ENCODE measurements at places on chromosomes 4 and X.
A peak's percentile ranks its signal among the peaks of the same experiment; 100 is the strongest.

DNA sequence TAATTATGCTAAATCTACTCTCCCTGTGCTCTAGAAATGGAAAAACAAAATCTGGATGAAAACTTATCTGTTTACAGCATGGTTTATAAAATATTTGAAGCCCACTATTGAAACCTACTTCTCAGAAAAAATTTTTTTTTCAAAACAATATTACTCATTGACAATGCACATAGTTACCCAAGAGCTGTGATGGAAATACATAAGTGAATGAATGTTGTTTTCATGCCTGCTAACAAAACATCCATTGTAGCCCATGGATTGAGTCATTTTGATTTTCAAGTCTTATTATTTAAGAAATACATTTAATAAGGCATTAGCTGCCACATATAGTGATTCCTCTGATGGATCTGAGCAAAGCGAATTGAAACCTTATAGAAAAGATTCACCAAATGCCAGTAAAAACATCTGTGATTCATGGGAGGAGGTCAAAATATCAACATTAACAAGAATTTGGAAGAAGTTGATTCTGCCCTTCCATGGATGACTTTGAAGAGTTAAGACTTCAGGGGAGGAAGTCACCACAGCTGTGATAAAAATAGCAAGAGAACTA lies 144.7 kb upstream of the HHIP start:
- no peak for DNase-seq

DNA sequence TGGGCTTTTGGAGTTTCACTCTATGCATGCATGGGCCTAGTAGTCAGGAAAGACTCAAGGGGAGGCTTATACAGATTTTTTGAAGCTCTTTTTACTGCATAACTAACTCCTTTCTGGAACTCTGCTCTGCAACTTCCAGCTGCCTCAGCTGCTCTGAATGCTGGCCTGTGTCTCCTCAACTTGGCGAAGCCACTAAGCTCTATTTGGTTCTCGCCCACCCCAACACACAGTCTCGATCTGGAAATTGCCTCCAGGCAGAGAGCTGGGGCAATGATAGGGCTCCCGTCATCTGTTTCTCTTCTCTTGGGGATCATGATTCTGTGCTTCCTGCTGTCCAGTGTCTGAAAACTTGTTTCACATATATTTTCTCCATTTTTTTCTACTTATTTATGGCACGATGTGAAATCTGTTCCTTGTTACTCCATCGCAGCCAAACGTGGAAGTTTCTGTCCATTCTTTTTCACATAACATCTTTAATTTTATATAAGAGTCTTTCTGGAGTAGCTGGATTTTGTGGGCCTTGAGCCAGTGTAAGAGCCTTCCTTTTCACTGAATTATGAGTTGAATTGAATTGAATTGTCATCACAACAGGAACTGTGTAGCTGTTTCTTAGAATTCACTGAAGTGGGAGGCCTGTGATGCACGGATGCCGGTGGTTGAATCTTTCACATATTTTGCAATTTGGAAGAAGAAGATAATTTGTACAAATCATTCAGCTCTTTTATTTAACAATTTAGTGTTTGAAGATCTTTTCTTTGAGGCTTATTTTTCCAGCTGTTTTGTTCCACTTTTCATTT lies 9.0 kb downstream of the ZNF275 start:
- DNase-seq, result peak; percentile 19

DNA sequence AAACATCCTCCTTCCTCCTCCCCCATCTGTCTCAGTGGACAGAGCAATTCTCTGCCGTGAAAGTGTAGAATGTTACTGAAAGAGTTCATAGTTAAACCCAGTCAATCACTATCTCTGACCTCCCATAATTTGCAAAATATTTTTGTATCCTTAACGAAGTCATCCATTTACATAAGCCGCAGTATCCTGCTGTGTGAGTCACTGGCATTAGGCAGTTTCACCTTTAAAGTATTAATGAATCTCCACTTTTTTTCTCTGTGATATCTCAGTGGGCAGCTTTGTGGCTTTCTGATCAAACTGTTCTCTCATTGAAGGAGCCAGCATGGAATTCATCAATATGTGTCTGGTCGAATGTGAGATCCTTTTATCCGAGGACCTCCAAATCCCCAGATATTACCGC lies 678.6 kb upstream of the TENM3 start:
- DNase-seq, result no peak

DNA sequence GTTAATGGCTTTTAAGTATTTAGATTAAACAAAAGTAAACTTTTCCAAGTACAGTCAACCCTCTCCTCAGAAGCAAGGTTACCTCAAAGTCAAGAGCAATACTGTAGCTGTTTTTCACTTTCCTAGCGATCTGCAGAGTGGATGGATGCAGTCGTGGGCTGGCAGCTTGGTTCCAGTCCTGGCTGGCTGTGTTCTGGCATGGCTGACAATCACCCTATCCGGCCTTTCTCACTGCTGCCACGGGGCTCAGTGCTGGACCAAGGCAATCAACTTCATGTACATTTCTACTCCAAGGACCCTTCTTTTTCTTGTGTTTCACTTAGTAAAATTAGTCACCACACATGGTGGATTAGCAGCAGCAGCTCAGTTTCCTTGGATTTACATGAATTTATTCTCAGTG lies 208.3 kb downstream of the GABRB1 start:
- no peak for DNase-seq

DNA sequence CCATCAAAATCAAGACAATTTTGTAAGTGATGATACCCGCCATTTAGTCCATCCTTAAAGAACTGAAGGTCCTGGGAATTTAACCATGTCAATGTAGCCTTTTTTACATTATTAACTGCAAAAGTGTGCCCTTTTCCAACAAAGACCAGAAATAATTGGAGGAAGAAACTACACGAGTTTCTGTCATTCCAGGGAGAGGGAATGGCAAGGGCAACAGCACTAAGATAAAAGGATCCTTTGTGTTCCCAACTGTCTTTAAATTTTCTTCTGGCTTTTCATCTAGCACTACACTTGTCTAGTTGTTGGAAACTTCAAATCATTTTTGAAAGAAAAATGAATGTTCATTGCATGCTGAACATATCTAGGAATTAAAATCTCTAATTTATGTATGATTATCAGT lies 286.2 kb downstream of the GALNTL6 start:
- no peak for DNase-seq

- peak; percentile 86 for DNase-seq
Measured at GRCh38 chr4:36255577-36255976, 11.3 kb upstream of the ARAP2 start.

GRCh38 chr4:1978226-1978625 lies 30.5 kb downstream of the NELFA start:
- no peak for DNase-seq

- no peak for DNase-seq
Measured at GRCh38 chr4:8185295-8185694, 13.8 kb upstream of the SH3TC1 start.

- peak; percentile 28 for DNase-seq
Measured at GRCh38 chr4:1309261-1310010, 19.7 kb downstream of the MAEA start.

- no peak for DNase-seq
Measured at GRCh38 chr4:157992038-157992705, 180.7 kb downstream of the GASK1B start.

- no peak for DNase-seq
Measured at GRCh38 chr4:10629394-10629793, 55.2 kb downstream of the CLNK start.

DNA sequence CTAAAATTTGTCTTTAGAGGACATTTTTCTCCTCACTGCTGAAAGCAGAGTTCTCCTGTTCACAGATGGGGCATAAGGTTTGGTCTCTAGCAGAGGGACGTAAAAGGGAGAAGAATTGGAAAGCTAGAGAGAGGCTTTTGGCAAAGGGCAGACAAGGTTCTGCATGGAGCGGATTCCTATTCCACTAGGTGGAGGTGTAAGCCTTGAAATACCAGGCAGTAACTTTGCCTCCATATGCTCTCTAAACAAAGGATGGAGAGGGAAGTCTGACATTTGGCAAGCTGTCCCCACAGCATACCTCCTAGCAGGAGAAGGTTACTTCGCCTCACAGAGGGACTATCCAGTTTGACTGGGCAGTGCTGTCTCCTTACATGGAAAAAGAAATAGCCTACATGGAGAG lies 174.7 kb downstream of the DACH2 start:
- no peak for DNase-seq

- DNase-seq, result no peak
Measured at GRCh38 chr4:116561768-116562167, 523.6 kb downstream of the TRAM1L1 start.

- no peak for DNase-seq
Measured at GRCh38 chr4:34323549-34324320, 1920.6 kb downstream of the ARAP2 start.

DNA sequence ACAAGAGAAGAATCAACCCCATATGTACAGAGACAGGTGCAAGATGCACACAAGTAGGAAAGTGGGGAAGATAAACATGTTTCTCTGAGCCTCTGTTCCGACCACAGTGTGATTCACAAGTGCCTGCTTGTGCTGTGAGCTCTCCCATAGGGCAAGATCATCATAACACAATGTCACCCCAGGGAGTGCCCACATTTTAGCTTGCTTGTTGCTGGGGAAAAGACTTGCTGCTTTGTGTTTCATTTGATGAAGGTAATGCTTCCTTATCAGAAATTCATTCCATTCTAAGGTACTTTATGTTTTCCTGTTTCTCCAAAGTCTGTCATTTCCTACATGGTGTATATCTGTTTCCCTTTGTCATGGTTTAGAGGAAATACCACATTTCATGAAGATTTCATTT lies 304.5 kb upstream of the DIPK2B start:
- DNase-seq, result no peak
